ENCODE measurements at places on chromosomes 7 and 10.

DNA sequence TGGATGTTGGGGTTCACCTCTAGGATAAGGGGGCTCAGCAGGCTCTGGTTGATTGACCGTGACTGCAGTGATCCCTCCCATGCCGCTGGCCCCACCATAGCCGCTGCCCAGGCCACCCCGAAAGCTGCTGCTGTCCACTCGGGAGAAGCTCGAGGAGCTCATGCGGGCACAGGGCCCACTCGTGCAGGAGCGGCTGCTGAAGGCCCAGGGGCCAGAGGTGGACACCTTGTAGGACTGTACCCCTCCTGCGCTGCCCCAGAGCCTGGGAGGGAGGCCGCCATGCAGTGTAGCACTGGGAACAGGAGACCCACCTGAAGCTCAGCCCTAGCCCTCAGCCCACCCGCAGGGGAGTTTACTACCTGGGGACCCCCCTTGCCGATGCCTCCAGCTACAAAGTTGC lies 70.0 kb downstream of the CHRM2 start:
- DNase-seq, result no peak

- DNase-seq, result no peak
Observed at GRCh38 chr7:111667488-111667887, 105.2 kb upstream of the IMMP2L start.

GRCh38 chr10:94186722-94187121 lies 176.0 kb downstream of the NOC3L start:
- DNase-seq, result no peak

GRCh38 chr10:12846718-12847117 lies 154.8 kb downstream of the CCDC3 start:
- no peak for DNase-seq

GRCh38 chr7:112596260-112596659 lies 115.5 kb downstream of the LSMEM1 start:
- DNase-seq, result no peak

DNA sequence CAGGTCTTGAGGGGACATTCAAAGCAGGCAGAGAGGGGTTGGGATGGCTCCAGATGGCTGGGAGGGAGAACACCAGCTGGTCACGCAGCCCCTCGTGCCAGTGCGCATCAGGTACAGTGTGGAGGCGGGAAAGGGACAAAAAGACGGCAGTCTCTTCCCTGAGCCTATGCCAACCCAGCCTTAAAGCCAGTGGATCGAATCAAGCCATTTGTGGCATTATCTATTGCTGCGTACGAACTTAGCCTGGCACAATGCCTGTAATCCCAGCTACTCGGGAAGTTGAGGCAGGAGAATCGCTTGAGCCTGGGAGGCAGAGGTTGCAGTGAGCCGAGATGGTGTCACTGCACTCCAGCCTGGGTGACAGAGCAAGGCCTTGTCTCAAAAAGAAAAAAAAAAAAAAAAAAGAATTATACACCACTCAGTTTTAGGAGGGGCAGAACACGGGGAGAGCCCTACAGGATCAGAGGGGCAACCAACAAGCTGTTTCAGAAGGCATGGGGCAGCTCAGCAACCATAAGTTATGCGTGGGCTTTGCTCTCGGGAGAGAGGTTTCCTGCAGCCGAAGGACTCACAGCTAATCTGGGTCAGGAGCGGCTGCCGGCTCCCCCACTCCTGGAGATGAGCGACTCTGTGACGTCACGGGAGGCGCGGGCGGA lies 356 bp upstream of the NDUFB2 start:
- peak; percentile 92 for DNase-seq

GRCh38 chr7:39084349-39084748 lies 106.6 kb downstream of the POU6F2 start:
- peak; percentile 99 for DNase-seq

DNA sequence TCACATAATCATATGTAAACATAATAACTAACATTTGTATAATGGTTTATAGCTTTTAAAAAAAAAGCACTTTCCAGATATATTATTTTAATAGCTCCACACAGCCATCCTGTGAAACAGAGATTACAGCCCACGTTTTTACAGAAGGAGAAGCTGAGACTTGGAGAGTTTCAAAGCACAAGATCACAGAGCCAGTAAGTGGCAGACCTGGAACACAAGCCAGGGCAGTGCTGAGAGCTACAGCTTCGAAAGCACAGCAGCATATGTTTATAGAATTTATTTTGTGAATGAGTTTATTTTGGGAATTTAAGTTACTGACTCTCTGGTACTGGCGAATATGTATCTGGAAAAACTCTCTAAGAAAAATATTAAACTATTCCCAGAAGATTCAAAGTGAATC lies 149.4 kb downstream of the HDAC9 start:
- no peak for DNase-seq

GRCh38 chr10:128871671-128872231 lies 595.3 kb upstream of the MGMT start:
- no peak for DNase-seq

DNA sequence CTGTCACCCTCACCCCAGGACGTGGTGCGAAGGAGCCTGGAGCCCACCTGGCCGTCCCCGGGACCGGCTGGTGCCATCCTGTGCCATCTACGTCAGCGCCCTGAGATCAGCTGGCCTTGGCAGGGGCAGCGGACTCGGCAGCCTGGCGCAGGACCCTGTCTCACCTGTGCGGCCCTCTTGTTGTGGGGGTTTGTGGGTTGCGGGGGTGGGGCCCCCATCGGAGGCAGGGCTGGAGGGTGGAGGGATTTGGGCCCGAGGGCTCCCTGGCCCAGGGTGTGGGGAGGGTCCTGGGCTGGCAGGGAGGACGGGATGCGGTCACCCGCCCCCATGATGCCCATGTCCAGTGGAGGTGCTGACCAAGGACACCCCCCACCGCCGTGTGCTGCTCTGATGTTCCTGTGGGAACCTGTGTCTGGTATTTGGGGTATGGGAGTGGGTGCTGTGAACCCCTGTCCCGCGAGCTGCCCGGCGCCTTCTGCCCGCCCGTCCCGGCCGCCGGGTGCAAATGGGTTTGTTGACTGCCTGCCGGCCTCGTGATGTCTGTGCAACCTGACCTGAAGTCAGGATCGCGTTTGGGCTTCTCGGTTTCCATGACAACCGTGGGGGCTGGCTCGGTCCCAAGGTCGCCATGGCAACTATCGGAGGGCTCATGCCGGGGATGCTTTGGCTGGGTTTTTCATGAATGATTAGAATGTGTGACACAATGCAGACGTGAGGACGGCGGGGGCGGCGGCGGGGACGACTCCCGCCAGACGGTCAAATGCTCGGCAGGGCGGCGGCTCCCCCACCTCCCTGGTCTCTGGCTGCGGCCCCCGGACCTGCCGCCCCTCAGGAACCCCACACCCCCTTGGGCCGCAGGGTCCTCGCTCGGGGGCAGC lies 7.3 kb downstream of the MAFK start:
- peak; percentile 51 for DNase-seq

GRCh38 chr10:119290301-119291048 lies 83.1 kb downstream of the GRK5 start:
- no peak for DNase-seq

GRCh38 chr10:72275351-72276012 lies 1.8 kb downstream of the DDIT4 start:
- peak; percentile 18 for DNase-seq

- no peak for DNase-seq
Observed at GRCh38 chr10:124906551-124907001, 35.3 kb upstream of the ZRANB1 start.

- DNase-seq, result no peak
Observed at GRCh38 chr10:16770670-16771069, 46.6 kb downstream of the RSU1 start.

- no peak for DNase-seq
Observed at GRCh38 chr7:5035276-5035675, 10.4 kb upstream of the RBAK start.

GRCh38 chr7:43784030-43784584 lies 25.6 kb downstream of the BLVRA start:
- DNase-seq, result no peak

DNA sequence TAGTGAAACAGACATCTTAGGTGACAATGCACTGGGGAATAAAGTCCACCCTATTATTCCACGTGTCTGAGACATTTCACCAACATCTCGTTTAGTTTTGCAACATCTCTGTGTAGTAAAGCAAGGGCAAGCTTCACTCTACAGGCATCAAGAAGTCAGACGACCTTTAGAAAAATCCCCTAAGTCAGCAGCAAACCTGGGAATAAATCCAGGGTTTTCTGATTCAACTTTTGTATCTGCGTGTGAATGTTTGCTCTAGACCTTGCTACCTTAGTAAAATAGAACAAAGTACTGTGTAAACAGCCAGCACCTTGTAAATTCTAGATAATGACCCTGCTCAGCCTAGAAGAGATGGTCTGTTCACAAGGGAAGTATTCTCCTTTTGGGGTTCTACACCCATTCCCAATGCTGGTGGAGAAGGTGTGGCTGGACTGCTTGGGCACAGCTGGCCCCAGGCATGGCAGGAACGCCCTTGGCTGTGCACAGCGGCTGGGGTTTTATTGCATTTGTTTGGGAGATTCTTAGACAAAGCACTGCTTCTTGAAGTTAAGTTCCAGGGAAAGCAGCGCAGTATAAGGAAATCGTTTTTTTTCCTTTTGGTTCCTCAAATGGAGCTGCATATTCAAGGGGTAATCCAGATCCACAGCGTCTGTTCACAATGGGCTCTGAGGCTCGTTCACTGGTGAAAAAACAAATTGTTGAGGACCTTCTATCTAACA lies 38.3 kb upstream of the GALNTL5 start:
- no peak for DNase-seq

- no peak for DNase-seq
Observed at GRCh38 chr10:75243426-75243825, 7.7 kb upstream of the COMTD1 start.

DNA sequence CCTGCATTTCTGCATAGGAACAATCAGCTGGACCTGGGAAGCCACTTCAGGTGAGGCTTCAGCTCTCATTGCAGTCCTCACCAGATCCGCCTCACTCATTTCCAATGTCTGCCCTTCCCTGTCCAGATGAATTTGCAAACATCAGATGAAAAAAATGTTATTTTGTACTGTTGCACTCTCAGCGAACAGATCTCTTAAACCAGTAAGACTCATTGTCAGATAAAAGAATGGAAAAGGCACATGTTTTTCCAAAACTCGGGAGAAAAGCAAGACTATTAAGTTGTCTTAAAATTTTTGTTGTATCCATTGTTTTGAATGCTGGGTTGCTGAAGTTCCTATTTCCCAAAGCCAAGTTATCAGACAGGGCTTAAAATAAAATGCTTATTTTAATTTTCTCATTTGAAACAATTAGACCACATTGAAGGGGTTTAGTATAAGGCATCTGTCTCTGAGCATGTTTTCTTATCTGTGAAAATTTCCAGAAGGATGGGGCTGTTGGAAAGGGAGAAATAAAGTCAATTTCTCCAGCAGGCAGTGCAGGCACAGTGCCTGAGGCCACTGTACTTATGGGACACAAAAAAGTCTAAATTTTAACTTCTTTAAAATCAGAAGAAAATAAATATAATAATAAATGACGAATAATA lies 396.8 kb downstream of the KCNMA1 start:
- DNase-seq, result no peak

- DNase-seq, result peak; percentile 16
Observed at GRCh38 chr10:12943425-12943824, 58.1 kb downstream of the CCDC3 start.

GRCh38 chr10:103888113-103888841 lies 29.7 kb downstream of the STN1 start:
- DNase-seq, result peak; percentile 28

DNA sequence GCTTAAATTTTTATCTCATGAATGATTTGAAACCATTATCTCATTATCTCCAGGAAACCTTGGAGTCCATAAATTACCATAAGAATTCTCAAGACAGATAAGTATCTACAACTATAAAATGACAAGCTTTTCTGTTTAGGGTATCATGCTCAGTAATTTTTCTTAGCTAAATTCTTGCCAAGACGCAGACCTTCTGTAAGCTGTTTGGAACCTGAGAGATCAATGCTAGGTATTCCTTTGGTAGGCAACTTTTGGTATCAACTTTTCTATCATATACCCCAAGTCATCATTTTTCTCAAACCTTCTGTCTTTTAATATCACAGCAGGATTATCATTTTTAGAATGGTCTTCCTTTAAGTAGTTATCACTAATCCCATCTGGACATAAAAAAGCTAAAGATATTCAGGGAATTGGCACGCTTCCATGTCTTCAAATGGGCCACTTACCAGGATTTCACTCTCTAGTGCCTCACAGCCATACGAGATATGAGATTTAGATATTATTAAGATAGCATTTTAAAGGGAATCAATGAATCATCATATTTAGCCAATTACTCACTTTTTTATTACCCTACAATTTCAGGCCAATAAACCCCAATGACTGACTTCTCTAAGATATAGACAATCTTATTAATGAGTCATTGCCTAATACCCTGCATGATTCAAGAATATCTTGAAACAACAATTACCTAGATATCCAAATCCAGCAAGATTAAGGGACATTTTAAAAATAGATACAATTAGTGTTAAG lies 544.1 kb downstream of the HTR7 start:
- no peak for DNase-seq

- no peak for DNase-seq
Observed at GRCh38 chr10:132928261-132928660, 14.1 kb downstream of the CFAP46 start.

GRCh38 chr10:3803295-3803926 lies 18.4 kb upstream of the KLF6 start:
- no peak for DNase-seq

GRCh38 chr10:24357344-24358004 lies 148.5 kb downstream of the KIAA1217 start:
- DNase-seq, result no peak

GRCh38 chr10:129950676-129951075 lies 13.4 kb downstream of the EBF3 start:
- DNase-seq, result no peak

GRCh38 chr7:65254061-65254460 lies 119.6 kb upstream of the ZNF92 start:
- no peak for DNase-seq
